ENCODE measurements at places on chromosomes 2 and 18.

- no peak for DNase-seq
Measured at GRCh38 chr2:134224005-134224404, 29.9 kb upstream of the MGAT5 start.

GRCh38 chr2:140117386-140117785 is 1337.2 kb upstream of the NXPH2 start:
- no peak for DNase-seq

DNA sequence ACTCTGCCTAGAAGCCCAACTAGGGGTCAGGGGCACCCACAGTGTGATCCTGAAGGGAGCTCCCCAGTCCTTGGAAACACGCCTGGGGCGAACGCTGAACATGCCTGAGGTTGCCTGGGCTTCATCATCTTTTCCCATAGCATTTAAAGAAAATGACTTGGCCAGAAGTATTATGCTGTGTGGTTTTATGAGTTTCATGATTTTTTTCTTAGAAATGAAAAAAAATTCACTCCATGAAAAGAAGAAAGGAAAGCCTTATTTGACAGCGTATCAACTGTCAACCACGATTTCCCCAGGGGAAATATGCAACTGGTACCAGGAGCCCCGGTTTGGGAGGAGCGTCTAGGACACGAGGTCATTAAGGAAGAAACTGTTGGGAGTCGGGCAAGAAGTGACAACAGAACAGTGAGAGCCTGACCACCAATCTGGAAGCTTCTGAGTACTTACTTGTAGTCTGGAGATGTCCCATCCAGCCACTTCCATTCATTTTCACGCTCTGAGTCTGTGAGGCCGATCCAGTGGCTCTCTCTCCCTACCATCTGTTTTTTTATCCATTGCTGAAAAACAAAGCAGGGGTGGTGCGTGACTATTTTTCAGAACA is 63.5 kb upstream of the THOC1 start:
- no peak for DNase-seq

DNA sequence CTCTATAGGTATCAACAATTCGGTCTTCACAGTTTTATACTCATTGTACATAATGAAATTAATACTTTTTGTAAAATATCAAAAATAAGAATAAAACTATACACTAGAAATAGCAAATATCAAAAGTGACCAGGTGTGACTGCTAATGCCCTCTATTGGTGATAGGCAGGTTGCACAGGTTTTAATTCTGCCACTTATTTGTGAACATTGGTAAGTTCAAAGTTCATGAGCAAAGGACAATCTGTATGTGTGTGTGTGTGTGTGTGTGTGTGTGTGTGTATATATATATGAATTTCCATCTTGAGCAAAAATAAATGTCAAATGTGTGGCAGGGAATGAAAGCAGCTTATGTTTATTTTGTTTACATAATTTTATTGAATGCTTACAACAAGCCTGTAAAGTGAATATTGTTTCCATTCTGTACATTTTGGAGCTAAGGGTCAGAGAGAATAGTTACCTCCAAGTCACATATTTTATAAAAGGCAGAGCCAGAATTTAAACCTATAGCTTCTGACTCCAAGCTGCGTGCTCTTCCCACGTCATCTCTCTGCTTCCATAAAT is 537.4 kb downstream of the CPS1 start:
- DNase-seq: peak; percentile 4

DNA sequence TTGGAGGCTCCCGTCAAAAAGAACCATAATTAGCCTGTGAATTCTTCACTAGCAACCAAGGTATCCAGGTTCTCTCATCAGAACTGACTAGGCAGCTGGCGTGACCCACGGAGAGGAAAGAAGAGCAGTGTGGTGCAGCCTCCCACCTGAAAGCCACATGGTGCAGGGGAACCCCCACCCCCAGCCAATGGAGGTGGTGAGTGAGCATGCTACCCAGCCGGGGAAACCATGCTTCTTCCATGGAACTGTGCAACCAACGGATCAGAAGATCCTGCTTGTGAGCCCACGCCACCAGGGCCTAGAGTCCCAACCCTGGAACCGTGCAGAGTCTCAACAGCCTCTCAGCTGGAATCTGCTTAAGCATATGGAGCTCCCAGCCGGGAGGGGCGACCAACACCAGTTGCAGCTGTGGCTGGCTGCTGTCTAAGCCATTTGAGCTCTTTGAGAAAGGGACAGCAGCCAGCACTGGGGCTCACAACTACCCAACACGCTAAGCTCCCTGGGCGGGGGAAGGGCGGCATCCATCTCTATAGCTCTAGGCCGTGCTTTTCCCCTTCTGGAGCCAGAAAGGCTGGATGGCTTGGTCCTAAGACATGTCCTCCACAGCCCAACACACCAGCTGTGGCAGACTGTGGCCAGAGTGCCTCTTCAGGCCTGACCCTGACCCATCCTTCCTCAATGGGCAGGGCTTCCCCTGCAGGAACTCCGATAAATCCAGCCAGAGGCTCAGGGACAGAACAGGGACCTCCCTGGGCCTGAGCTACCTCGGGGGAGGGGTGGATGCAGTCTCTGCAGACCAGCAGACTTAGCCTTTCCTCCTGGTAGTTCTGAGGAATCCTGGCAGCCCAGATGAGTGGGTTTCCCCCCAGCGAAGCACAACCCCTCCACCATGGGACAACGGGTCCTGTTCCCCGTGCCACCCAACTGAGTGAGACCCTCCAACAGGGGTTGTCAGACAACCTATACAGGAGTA is 151.4 kb upstream of the NXPH2 start:
- DNase-seq: no peak

- DNase-seq: peak; percentile 7
Measured at GRCh38 chr2:217795067-217795466, 207.7 kb downstream of the TNS1 start.

DNA sequence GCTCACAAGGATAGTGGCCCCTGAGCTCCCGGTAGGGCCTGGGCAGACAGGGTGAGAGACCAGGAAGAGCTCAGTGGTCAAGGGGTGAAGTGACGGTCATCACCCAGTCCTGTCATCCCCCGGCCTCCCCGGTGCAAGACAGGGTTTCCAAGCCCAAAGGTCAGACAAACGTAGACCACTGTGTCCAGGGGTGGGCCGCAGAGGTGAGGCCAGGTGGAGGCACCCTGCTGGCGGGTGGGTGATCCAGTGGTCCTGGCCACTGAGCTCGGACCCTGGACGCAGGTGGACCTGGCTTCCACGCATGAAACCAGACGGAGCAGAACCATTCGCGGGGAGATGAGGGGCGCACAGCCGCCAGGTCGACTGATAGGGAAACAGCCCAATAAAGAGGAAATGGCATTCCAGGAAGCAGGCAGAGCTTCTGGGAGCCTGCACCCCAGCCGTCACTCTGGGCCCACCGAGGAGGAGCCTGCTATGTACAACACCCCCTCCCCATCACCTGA is 14.4 kb upstream of the SNED1 start:
- DNase-seq: peak; percentile 47

GRCh38 chr18:70058916-70059315 is 111.2 kb upstream of the CD226 start:
- no peak for DNase-seq

GRCh38 chr18:52971097-52971496 is 631.1 kb downstream of the DCC start:
- DNase-seq: no peak
